NCI-H446 treated with DMSO at 0.1 percent for 48 hours (cell line): ENCODE measurements at places on chromosomes 12 and 14.
A peak's percentile ranks its signal among the peaks of the same experiment; 100 is the strongest.

DNA sequence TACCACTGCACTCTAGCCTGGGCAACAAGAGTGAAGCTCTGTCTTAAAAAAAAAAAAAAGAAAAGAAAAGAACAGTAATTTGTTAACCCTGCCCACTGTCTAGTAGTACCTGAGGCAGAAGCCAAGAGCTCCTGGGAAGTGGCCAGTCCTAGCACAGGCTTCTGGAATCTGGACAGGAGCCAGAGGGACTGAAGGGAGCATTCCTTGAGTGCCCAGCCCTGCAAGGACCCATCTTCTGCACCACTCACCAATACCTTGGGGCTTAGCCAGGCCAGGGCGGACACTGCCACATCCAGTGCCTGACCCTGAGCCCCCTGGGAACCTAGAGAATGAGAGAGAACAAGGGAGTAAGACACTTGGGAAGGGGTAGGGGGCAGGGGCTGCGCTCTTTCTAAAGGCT, 33.7 kb downstream of the PARP2 start:
- DNase-seq: no peak

GRCh38 chr12:128513831-128514230, 246.9 kb downstream of the TMEM132C start:
- DNase-seq: no peak

GRCh38 chr14:92248696-92249095, 74.3 kb upstream of the SLC24A4 start:
- DNase-seq: no peak

DNA sequence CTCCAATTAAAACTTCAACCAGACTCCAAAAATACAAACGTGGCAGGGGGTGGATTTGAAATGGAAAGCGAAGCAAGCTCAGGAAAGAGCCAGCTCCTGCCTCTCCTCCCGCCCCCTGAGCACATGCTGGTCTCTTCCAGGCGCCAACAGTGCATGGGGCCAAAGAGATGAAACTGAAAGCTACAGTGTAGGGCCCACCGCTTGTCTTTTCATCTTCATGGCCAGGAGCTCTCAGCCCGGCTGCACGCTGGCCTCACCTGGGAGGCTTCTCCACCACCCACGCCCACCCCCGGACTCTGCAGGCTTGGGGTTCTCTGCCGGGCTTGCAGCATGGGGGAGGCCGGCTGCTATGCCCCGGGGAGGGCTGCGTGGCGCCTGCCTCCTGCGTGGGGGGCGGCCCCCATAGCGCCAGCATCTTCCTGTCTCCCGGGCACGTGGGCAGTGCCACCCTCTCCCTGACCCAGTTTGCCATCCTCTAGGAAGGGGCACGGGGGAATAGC, 2.0 kb downstream of the RIMBP2 start:
- DNase-seq: no peak

GRCh38 chr12:114339626-114340025, 66.3 kb downstream of the TBX5 start:
- no peak for DNase-seq

DNA sequence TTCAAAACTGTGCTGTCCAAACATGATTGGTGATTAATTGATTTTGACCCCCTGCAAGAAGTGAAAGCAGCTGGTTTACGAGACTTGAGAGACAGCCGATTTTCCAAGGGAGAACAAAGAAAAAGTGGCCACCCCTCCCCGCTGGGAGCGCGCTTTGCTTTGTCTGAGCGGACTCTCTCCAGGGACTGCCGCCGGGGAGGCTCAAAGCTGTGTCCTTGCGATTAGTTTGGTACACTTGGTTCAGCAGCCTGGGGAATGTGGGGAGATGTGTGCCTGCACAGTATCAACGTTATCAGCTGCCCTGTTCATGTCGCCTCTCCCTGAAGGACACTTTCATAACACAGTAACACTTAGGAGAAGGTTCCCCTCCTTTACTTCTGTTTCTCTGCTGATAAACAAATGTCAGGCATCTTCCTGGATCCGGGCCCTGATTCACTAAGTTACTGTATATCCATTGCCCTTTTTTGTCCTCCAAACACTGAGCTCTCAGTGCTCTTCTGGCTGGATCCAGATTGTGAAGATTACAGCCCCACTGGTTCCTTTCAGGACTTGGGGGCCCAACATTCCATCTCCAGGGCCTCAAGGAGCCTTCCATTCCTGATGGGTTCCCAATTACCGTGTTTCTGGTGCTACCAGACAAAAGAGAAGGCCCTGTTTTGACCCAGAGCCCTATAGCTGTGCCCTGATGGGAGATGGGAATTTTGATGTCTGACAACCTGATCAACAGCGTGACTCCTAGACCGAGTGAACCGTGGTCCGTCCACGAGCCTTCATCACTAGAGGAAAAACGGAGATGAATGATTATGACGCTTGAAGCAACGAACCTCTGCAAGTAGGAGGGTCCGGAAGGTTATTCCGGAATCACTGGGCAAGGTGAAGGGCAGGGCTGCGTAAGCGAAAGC, 31.7 kb upstream of the TUBA1C start:
- DNase-seq: peak; percentile 53

- DNase-seq: no peak
These were observed 37.6 kb downstream of the CORO1C start for GRCh38 chr12:108693751-108694150.

DNA sequence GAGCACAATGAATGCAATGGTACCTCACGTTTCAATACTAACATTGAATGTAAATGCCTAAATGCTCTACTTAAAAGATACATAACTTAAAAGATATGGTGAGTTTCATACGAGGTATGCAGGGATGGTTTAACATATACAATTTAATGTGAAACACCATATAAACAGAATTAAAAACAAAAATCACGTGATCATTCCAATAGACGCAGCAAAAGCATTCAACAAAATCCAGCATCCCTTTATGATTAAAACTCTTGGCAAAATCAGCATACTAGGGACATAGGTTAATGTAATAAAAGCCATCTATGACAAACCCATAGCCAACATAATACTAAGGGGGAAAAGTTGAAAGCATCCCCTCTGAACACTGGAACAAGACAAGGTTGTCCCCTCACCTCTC, 845.7 kb downstream of the SLC16A7 start:
- DNase-seq: no peak

GRCh38 chr12:12461923-12462315, 100.7 kb downstream of the DUSP16 start:
- DNase-seq: no peak

- DNase-seq: no peak
These were observed 20.6 kb upstream of the SNRPF start for GRCh38 chr12:95838125-95838524.

DNA sequence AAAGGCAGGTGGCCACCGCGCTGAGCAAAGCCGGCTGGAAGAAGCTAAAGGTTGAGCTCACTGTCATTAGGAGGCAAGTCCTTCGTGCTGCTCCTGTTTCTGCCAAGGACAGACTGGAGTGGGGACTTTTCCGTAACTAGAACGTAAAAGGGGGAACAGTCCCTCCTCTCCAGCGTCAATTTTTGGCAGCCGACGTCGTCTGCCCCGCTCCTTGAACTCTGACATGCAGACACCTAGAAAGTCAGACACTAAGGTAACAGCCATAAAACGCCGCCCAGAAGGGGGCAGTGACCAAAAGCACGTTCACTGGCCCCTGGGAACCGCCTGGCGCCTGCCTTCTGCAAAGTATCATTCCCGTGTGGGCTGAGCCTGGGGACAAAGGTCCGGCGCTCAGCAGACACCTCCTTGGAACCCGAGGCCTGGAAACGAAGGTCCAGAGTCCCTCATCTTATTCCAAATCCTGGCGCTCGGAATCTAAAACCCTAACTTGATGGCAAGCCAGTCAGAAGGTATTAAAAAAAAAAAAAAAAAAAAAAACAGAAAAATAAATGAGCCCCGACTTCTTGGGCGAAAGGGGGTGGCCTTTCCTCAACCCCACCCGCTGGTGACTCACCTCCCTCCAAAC, 1.1 kb upstream of the LRP1 start:
- DNase-seq: no peak

DNA sequence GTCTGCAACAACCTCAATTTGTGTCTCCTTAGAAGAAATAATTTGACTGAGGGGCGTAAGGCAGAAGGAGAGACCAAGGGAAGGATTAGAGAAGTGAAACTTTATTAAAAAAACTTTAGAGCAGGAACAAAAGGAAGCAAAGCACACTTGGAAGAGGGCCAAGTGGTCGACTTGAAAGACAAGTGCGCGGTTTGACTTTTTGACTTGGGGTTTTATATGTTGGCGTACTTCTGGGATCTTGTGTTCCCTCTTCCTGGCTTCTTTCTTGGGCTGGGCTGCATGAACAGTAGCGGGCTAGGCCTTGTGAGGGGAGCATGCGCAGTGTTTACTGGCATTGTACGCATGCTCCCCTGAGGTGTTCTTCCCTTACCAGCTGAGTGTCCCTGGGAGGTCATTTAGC, 369.3 kb upstream of the DCN start:
- DNase-seq: no peak

- DNase-seq: no peak
These were observed 414.3 kb downstream of the BCAT1 start for GRCh38 chr12:24534622-24535021.

GRCh38 chr12:15155271-15155670, 65.9 kb downstream of the RERG start:
- DNase-seq: peak; percentile 16

GRCh38 chr14:65302571-65303189, 109.8 kb upstream of the FUT8 start:
- no peak for DNase-seq

DNA sequence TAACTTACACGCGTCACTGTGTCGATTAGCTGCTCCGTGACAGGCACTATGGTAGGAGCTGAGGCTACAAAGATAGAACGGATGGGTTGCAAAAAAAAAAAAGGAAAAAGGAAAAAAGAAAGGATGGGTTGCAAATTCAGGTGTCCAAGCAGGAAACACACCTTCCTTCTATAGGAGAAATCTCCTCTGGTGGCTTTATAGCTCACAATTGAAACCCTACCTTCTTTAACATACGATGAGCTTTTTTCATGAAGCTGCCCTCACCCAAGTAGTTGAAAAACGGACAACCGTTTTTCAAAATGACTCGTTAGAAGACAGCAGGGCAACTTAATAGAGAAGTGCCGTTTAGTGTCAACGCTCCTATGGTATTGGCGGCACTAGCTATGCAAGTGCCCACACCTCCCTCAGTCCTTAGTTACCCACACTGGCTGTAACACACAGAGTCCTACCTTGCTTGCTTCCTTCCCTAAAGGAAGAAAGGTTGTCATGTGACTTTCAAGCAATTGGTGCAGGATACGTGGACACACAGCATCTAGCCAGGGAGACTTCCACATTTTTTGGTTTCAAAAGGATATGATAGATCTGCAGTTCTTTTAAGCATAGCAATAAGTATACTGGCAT, 682 bp upstream of the TRIP11 start:
- DNase-seq: no peak

DNA sequence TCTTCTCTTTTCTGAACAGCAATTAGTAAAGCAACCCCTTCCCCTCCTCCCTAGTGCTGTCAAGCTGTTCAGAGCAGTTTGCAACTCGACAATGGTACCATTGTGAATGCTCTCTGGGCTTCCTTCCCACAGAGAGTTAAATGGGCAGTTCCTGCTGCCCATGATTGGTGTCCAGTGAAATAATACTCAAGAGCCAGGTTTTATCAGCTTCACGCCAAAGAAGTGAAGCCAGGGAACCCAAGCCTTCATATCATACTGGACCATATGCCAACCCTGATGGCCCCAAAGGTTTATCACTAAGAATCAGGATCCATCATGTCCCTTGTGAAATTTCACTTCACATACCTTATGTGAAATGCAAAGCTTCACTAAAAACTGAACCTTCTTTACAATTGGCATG, 24.7 kb downstream of the INSM2 start:
- peak; percentile 35 for DNase-seq

DNA sequence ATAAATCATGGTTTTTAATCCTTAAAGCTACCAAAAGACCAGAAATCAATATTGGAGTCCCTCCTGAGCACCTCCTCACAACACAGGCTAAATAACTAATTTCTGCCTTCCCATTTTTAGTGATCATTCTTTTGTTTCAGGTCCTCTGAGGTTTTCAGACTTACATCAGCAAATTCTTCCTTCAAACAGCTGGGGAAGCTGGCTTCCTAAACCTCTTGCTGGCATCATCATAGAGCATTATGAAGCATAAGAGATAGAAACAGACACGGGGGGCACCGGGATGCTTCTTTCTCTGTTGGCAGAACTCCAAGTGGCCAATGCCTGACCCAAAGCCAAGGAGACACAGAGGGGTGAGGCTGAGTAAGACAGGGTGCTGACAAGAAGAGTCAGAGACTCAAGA, 47.9 kb upstream of the DBX2 start:
- DNase-seq: no peak

DNA sequence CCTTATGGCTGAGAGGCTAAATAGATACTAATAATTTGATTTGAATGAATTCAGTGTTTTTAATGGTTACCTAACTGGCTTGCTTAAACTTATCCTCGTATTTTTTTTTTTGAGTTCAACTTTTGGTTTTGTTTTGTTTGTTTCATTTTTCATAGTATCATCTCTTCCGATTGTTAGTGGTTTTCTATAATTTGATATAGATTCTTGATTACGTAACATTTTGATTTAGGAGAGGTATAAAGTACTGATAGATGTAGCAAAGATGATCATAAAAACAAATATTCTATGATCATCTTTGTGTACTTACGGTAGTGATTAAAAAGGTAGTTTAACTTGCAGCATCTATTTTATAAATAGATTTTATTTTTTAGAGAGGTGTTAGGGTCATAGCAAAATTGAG, 93.0 kb downstream of the ALX1 start:
- DNase-seq: no peak

DNA sequence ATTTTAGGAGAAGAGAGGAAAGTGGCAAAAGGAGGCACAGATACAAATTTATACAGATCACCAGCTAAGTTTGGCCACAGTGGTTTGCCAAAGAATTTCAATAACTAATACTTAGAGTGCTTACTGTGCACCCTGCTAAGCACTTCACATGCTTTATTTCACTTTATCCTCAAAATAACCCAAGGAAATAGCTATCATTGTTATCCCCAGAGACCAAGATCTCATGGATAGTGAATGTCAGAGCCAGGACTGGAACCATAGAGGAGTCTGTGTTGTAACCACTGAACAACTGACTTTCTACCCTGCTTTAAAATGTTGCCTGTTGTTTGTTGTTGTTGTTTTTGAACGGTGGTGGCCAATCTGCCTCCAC, 1.3 kb upstream of the TCP11L2 start:
- DNase-seq: no peak

DNA sequence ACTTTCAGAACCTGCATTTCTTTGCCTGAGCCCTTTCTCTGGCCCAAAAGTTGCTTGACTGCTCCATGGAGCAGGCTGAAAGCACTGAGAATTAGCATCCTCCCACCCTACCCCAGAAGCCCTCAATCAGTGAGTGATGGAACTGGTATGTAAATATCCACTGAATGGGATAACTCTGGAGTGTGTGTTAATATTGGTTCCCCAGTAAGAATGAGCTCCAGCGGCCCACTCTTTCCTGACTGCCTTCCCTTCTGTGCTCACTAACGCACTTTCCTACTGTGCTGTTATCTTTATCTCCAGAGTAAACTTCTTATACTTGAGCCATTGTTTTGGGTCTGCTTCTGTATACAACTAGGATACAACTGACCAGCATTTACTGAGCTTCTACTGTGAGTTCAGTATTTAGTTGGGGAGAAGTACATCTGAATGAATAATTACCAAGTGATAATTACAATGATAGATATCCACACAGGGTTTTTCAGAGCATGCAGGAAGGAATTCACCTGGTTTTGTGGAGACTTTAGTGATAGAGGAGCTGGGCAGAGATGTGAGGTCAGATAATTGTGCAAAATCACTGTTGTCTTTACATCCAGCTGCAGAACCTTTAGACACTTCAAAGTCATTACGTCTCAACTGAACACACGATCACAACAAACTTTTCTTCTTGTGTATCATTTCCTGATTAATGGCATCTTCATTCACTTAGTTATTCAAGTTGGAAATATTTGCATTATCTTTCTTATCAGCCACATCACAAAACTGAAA, 149.2 kb upstream of the BTG1 start:
- no peak for DNase-seq
